ENCODE measurements at places on chromosomes 2 and 18.

- no peak for DNase-seq
Measured at GRCh38 chr18:73235491-73235890, 367.7 kb upstream of the NETO1 start.

- DNase-seq = no peak
Measured at GRCh38 chr2:191912764-191913163, 65.9 kb upstream of the CAVIN2 start.

DNA sequence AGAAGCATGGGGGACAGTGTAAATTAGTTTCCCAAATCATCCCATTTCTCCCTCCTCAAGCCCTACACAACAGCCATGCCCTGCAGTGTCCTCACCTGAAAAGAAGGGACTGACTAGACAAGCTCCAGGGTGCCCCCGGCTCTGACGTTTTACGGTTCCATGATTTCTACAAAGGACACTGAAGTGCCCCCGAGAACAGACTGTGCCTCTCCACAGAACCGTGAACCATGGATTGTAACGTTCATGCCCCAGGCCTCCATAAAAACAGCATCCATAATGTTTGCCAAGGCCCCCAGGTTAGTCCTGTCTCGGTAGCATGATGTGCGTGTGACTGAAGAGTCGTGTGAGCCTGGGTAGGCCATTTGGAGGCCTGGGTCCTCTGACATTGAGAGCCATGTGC lies 7.0 kb upstream of the ACOXL start:
- no peak for DNase-seq

- DNase-seq = no peak
Measured at GRCh38 chr2:48089644-48090043, 183.3 kb upstream of the FBXO11 start.

- no peak for DNase-seq
Measured at GRCh38 chr2:195044801-195045200, 612.2 kb upstream of the SLC39A10 start.

- DNase-seq = no peak
Measured at GRCh38 chr18:61637319-61637718, 255.5 kb downstream of the RNF152 start.

All from stimulated activated CD8-positive, alpha-beta memory T cell treated with anti-CD3 and anti-CD28 coated beads, Interleukin-4, amount 100 ng/mL, for 4 hours (primary cell).